Calu3 (cell line): ENCODE measurements at places on chromosomes 2 and 18. TPM values are rescaled to one million over a fixed set of nuclear protein-coding genes. Genes with fewer than 3 reads are reported as not detected.
A peak's percentile ranks its signal among the peaks of the same experiment; 100 is the strongest.

Gene CYP27C1
- total RNA-seq: 0.07 TPM in 1 of 2 replicates, not detected in the other

DNA sequence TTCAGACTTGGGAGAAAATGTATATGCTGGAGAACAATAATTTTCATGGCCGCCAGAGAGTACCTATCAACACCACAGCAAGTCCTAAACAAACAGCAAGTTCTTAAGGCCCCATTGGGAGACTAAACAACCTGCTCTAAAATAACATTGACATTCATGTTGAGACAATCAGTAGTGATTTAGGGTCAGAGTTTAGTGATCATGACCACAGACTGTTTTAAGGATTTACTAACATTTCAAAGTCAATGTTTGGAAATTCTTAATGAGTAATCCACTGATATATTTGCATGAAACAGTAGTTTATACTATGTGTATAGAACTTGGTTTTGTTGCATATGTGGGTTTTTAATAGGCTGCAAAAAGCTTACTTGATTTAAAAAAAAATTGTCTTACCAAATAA lies 34.7 kb downstream of the RASGRP3 start:
- no peaks in the 10 kb centered on the region for H3K4me1 ChIP-seq
- H3K4me3 ChIP-seq: no peak overlapping the region
- H3K36me3 ChIP-seq: no peaks in the 10 kb centered on the region
- no peak for DNase-seq
- H3K27me3 ChIP-seq: no peaks in the 10 kb centered on the region

- no peak overlapping the region for H3K27ac ChIP-seq
- H3K4me1 ChIP-seq: no peaks in the 10 kb centered on the region
Observed at GRCh38 chr2:46213906-46214305, 83.3 kb upstream of the EPAS1 start.

GRCh38 chr2:111698743-111699554 lies 185.0 kb downstream of the ANAPC1 start:
- DNase-seq: peak; percentile 85
- no peaks in the 10 kb centered on the region for H3K27me3 ChIP-seq
- peak overlapping the region; percentile 95 for H3K27ac ChIP-seq
- H3K36me3 ChIP-seq: peaks cover 16% of the 10 kb centered on the region

GRCh38 chr2:198408171-198408570 lies 603.8 kb downstream of the PLCL1 start:
- H3K4me1 ChIP-seq: no peaks in the 10 kb centered on the region
- H3K27ac ChIP-seq: no peak overlapping the region
- no peak for DNase-seq
